ENCODE measurements at places on chromosomes 3 and 15. TPM values are rescaled to one million over a fixed set of nuclear protein-coding genes. Genes with fewer than 3 reads are reported as not detected.

DNA sequence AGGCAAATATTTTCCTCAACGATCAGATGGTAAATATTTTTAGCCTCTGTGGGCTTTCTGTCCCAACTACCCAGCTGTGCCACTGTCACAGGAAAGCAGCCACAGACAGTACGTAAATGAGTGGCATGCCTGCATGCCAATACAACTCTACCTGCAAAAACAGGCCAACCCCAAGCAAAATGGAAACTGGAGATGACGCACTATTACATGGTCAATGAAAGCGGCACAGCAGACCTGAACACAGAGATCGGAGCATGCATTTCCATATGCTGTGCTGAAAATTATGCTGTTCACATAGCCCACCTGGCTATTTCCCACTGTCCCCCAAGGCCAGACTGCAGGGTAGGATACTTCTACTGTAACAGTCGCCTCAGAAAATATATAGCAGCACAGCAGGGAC is 57.8 kb downstream of the HERC2 start:
- no peak for DNase-seq

- no peak for DNase-seq
Measured at GRCh38 chr15:72195101-72195511, 2.5 kb downstream of the GRAMD2A start.

GRCh38 chr3:59143447-59143846 is 93.6 kb upstream of the CFAP20DC start:
- DNase-seq, result no peak

DNA sequence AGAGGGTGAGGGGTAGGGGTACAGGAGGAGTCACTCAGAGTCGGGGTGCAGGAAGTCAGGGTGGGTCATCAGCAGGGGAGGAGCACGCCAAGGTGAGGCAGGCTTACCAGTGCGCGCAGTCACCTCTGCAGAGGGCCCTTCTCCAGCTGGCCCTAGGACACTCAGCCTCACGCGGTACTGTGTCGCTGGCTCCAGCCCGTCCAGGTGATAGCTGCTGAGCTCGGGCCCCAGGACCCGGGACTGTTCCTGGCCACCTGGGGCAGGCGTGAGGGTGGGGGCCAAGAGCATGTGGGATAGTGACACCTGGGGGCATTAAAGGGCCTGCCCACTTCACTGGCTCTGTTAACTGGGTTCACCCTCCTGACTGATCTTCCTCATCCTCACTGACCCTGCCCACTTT is 7.4 kb downstream of the COL7A1 start:
- DNase-seq, result no peak

- no peak for DNase-seq
Measured at GRCh38 chr3:103653996-103654395, 1219.2 kb downstream of the ZPLD1 start.

DNA sequence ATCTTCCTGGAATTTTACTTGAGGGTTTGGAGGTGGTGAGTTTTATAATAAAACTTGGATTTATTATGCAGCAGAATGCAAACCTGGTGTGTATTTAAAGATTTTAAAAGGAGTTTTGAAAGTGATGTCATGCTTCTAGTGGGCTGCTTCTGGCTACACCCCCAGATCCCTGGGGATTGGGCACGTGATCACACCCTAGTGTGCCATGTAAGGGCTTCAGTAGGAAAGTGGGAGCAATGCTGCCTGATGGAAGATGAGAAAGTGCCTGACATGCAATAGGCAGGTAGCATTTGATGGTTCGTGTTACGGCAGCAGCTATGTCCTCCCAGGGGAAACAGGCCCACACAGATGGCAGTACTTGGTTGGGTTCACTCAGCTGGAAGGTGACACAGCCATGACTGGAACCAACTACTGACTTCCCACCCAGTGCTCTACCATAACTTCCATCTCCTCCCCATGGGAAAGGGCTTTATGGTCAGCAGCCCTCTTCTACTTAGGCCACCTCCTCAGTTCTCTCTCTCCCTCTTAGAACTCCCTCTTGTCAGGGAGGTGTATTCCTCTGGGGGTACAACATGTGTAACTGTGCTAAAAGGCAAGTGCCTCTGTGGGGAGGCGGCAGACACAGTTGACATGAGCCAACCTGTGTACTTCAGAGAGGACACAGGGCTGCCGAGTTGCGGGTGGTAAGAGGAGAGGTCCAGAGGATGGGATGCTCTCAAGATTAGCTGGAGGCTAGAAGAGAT is 5.6 kb downstream of the ITPKA start:
- no peak for DNase-seq

- no peak for DNase-seq
Measured at GRCh38 chr3:194395212-194395611, 3.9 kb downstream of the GP5 start.

DNA sequence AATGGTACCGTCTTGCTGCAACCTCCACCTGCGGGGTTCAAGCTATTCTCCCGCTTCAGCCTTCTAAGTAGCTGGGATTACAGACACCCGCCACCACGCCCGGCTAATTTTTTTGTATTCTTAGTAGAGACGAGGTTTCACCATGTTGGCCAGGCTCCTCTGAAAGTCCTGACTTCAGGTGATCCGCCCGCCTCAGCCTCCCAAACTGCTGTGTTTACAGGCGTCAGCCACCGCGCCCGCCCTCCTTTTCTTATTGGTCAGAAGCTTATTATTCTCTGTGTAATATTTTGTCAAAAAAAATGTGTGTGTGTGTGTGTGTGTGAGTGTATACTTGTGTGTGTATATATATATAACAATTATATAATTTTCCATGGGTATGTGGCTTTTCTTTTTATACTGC is 425.6 kb downstream of the CADM2 start:
- no peak for DNase-seq

- no peak for DNase-seq
Measured at GRCh38 chr3:176399193-176399592, 798.1 kb downstream of the TBL1XR1 start.

- no peak for DNase-seq
Measured at GRCh38 chr3:72538070-72538745, 310.0 kb downstream of the SHQ1 start.

DNA sequence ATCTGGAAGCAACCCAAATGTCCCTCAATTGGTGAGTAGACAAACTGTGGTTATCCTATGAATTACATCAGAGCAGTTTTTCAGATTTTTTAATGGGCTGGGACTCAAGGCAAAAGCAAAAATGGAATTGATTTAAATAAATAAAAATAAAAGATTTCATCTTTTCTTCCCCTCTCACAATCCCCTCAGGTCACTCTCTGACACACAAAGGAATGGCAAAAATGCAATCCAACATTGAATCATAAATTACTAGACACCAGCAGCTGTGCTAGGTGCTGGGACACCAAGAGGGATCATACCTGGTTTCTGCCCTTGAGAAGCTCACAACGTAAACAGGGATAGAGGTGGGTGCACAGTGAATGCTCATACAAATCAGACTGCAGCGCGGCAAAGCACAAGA is 58.8 kb downstream of the CPN2 start:
- DNase-seq, result no peak

- DNase-seq, result no peak
Measured at GRCh38 chr3:13501056-13501455, 20.9 kb downstream of the HDAC11 start.

GRCh38 chr3:124125315-124125714 is 133.4 kb upstream of the ROPN1 start:
- DNase-seq, result no peak

DNA sequence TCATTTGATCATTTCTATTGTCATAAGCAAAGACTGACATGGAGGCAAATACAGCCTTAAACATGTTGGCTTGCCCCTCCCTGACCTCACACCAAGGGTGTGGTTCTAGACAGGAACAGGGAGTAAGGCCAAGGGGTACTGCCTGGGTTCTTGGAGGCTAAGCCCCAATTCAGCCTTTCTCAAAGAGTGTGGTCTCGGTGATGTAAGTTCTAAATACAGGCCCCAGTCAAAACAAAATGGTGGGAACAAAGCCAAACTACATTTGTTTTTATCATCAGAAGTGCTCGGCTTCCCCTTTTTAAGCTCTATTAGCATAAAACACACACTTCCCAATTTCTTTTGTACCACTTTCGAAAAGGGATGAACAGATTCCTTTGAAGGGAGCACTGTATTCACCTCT is 129.5 kb downstream of the ATP8B4 start:
- DNase-seq, result no peak

DNA sequence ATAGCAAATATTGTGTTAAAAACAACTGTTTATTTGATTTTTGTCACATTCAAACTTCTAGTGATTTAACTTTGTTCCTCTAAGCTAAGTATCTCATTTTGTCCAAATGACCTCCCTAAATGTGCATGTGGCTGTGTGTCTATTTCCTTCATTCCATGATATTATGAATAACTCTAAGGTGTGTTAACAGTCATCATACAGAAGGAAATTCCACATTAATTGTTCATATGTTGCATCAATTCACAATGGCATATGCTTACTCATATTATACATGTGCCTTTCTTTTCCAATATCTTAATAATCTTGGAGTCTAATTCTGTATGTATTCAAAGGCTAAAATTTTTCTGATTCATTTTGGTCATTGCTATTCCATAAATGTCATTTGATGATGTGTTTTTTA is 186.4 kb downstream of the WDR72 start:
- no peak for DNase-seq

DNA sequence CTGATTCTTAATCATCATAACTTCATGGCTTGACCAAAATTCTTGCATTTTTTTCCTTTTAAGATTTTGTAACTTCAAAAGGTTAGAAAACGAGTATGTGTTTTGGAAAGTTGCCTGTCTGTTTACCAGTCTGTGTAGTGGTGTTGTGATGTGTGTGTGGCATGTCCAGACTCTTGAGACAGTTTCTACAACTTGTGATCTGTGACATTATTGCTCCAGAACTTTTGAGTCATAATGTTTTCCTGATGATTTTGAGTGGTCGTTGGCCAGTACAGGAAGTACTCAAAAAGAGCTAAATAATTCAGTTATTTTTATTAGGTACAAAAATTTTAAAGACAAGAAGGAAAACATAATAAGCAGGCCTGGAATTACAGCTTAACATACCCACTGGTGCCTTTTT is 229.0 kb upstream of the C2CD4B start:
- no peak for DNase-seq

- DNase-seq, result no peak
Measured at GRCh38 chr3:187015903-187016638, 85.7 kb downstream of the ST6GAL1 start.

GRCh38 chr3:150494411-150494977 is 51.8 kb downstream of the SERP1 start:
- DNase-seq, result no peak

GRCh38 chr3:174439331-174440252 is 419.5 kb upstream of the NAALADL2 start:
- no peak for DNase-seq

GRCh38 chr3:101814835-101815234 is 34.5 kb upstream of the NFKBIZ start:
- DNase-seq, result no peak

GRCh38 chr3:142647856-142648255 is 51.7 kb downstream of the PLS1 start:
- peak; percentile 18 for DNase-seq

GRCh38 chr15:54082836-54083492 is 104.7 kb downstream of the UNC13C start:
- DNase-seq, result peak; percentile 21

- no peak for DNase-seq
Measured at GRCh38 chr3:38002291-38002876, 11.8 kb downstream of the VILL start.

DNA sequence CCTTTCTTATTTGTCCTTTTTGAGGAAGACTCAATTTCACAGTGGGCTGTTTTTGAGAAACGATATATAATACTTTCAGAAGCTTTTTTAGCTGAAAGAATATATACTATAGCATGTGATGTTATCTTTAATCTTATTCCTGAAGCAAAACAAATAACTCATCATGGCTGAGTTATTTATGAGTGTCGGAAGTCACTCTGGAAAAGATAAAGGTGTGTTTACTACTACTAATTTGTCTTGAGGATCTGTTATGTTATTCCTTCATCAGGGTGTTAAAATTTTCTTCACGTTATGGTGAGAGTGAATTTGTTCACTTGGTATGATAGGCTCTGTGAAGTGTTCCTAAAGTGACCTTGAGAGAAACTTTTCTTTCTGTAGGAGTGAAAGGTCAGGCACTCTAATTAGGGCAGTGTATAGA is 4.7 kb downstream of the TCF12 start:
- DNase-seq, result no peak

- no peak for DNase-seq
Measured at GRCh38 chr3:67232642-67233041, 234.5 kb downstream of the KBTBD8 start.

SLC7A14 gene
- not detected for total RNA-seq

CYP19A1 gene
- 1.6 TPM for total RNA-seq

GOLGA6B gene
- not detected for total RNA-seq

LIPC gene
- 0.27 TPM for total RNA-seq

GOLGA6L4 gene
- 2.1 TPM for total RNA-seq

FGF12 gene
- not detected for total RNA-seq

CMTM6 gene
- total RNA-seq, result 19.5 TPM

COL6A5 gene
- 4.9 TPM for total RNA-seq

SLC30A4 gene
- 0.56 TPM for total RNA-seq

RAD51 gene
- 55.3 TPM for total RNA-seq

TP63 gene
- 1.4 TPM for total RNA-seq

OR5K2 gene
- not detected for total RNA-seq

NEK10 gene
- total RNA-seq, result not detected

STXBP5L gene
- not detected for total RNA-seq

ZNF501 gene
- 4.4 TPM for total RNA-seq

Data from K562 (cell line).